ENCODE measurements at places on chromosomes 6 and 20. TPM values are rescaled to one million over a fixed set of nuclear protein-coding genes. Genes with fewer than 3 reads are reported as not detected.

Gene ARHGAP40
- total RNA-seq = 0.43 TPM

Gene HLA-DOA
- total RNA-seq = not detected

Gene SCGN
- not detected for total RNA-seq

Gene SRMS
- not detected for total RNA-seq

Gene DNAH8
- 1.5 TPM for total RNA-seq

Gene JPH2
- 16.3 TPM for total RNA-seq

Gene TRAM2
- total RNA-seq = 56.7 TPM

Gene EPHA7
- 1.9 TPM for total RNA-seq

Gene HS3ST5
- not detected for total RNA-seq

Gene TMEM239
- total RNA-seq = not detected

Gene UNC93A
- total RNA-seq = not detected

Gene OR14J1
- not detected for total RNA-seq

Gene KCNK15
- total RNA-seq = not detected

Gene CHRNA4
- total RNA-seq = not detected

Gene BMP6
- total RNA-seq = 4.6 TPM

Gene CAGE1
- 0.14 TPM for total RNA-seq

Gene BCAS4
- total RNA-seq = 17.5 TPM

Gene CST4
- not detected for total RNA-seq

Gene TMEM14A
- total RNA-seq = 4.8 TPM

Gene COL20A1
- total RNA-seq = not detected

Gene SLC17A1
- not detected for total RNA-seq

Gene PRKN
- total RNA-seq = not detected

Gene PROKR2
- not detected for total RNA-seq

Gene PLN
- total RNA-seq = not detected

Gene RIN2
- total RNA-seq = 139 TPM

Gene TFAP2B
- total RNA-seq = not detected

Data from placental pericyte (primary cell).